NCI-H69 (cell line): ENCODE measurements at places on chromosomes 2 and 18.
A peak's percentile ranks its signal among the peaks of the same experiment; 100 is the strongest.

- DNase-seq, result no peak
Measured at GRCh38 chr2:113922784-113923183, 32.9 kb downstream of the ACTR3 start.

DNA sequence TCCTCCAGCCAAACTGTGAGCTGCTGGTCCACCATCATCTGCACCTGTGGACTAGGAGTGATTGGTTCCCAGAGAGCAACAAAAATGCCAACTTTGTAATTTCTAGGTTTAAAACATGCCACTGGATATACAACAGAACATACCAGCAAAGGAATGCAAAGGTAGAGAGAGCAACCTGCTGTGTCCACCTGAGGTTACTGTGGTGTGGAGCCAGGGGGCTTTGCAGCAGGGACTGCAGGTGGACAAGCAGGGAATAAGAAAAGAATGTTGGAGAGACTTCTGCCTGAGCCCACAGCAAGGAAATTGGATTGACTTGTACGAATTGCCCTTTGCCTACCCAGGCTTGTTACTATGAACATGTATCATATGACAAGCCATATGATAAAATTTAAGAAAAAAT is 345.2 kb upstream of the SPHKAP start:
- DNase-seq, result no peak

GRCh38 chr18:25678221-25678620 is 326.3 kb upstream of the ZNF521 start:
- peak; percentile 17 for DNase-seq

GRCh38 chr18:43893001-43893637 is 615.8 kb upstream of the SYT4 start:
- DNase-seq, result peak; percentile 33

- DNase-seq, result no peak
Measured at GRCh38 chr18:76384861-76385680, 110.0 kb downstream of the ZNF516 start.

GRCh38 chr2:4098137-4098536 is 394.8 kb downstream of the DCDC2C start:
- DNase-seq, result peak; percentile 58

GRCh38 chr2:10302479-10303180 is at the start of gene HPCAL1:
TSS of gene HPCAL1 (plus strand) at chr2:10302904. CDS start at chr2:10419758, 116,854 bp downstream.
- peak; percentile 90 for DNase-seq

DNA sequence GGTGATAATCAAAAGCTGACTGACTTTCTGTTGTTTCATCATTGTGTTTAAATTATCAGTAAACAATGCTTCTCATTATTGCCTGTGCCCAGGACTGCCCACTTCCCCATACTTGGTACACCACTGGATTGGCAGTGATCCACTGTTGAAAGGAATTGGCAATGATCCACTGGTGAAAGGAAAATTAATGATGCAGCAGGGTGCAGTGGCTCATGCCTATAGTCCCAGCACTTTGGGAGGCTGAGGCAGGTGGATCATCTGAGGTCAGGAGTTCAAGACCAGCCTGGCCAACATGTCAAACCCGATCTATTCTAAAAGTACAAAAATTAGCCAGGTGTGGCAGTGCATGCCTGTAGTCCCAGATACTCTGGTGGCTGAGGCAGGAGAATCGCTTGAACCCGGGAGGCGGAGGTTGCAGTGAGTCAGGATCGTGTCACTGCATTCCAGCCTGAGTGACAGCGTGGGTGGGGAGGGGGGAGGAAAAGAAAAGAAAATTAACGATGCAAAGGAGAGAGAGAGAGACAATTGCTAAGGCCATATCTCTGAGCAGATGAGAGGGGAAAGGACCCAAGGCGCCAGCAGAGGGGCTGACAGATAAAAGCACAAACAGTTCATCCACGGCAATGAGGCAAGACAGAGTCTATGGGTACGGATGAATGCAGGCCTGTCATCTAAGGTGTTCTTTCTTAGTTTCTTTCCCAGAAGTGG is 10.2 kb upstream of the GTF2A1L start:
- no peak for DNase-seq

- DNase-seq, result no peak
Measured at GRCh38 chr2:134866498-134867099, 28.2 kb downstream of the ACMSD start.

DNA sequence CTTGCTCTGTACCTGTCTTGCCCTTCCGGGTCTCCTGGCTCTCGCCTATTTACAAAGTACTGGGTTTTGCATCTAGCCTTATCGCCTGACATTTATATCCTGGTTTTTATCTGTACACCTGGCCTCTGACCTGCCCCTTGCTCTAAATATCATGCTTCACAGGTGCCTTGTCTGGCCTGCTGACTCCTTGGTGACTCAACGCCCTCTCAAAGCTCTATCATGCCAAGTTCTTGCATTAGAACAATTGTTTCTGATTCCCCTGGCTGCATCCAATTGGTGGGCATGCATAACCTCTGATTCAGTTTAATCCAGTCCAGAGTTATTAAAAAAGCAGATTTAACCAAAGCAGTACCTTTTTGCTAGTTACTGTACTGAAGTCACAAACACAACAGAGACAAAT is 113.9 kb upstream of the CCDC68 start:
- DNase-seq, result no peak

- peak; percentile 3 for DNase-seq
Measured at GRCh38 chr2:223060201-223060825, 8.3 kb downstream of the KCNE4 start.

- peak; percentile 26 for DNase-seq
Measured at GRCh38 chr18:23412351-23412964, 40.6 kb upstream of the RIOK3 start.

GRCh38 chr2:35035883-35036282 is 1319.7 kb upstream of the CRIM1 start:
- DNase-seq, result no peak

DNA sequence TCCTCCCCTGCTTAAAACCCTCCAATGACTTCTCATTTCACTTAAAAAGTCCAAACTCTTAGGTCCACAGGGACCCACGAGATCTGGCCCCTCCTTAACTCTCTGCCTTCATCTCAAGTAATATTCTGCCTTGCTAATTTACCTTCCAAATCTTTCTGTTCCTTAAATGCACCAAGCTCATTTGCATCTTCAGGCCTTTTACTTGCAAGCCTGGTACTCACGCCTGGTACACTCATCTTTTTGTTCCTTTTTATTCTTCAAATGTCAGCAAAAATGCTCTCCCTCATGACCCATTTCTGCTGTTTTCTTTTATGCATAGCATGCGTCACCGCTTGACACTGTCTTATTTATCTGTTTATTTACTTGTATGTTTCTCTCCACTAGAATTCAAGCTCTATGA is 2.7 kb upstream of the WIPF1 start:
- DNase-seq, result no peak

GRCh38 chr2:69494126-69494525 is 56.9 kb upstream of the NFU1 start:
- peak; percentile 24 for DNase-seq

DNA sequence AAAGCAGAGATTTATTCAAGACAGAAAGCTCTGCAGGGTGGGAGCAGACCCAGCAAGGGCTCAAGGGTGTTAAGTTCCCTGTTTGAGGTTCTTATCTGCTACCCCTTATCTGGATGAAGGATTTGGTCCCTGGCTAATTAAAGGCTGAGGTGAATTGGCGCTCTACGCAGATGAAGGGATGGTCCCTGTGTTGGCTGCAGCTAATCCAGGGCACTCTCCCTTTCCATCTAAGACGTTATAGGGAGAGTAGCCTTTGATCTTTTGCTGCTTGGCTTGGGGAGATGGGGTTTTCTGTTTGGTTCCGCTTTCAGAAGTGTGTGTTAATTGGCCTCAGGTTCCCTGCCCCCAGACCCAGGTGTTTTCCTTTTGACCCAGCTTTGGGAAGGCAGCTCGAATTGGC is 17.0 kb downstream of the FAM228A start:
- DNase-seq, result no peak

DNA sequence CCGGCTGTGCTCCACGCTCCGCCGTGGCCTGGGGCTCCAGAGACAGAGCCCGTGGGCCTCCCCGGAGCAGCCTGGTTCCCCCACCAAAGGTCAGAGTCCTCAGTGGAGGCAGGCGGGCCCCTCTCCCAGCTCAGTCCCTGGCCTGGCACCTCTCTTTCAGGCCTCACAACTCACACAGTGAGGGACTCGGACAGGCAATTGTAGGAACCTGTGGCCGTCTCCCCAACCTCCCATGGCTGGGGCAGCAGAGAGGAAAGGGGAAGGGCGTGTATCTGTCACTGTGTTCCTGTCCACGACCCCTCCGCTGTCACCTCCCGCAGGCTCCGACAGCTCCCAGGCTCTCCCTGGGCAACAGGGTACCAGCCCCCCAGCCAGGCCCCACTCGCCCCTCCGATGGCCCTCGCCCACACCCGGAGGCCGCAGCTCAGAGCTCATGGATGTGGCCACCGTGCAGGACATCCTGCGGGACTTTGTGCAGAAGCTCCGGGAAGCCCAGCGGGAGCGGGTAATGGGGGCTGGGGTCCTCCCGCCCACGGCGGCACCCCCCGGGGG is 32.4 kb upstream of the SNED1 start:
- DNase-seq, result no peak

GRCh38 chr18:70028084-70028483 is 80.4 kb upstream of the CD226 start:
- no peak for DNase-seq

- no peak for DNase-seq
Measured at GRCh38 chr2:72143441-72144273, 4.0 kb downstream of the CYP26B1 start.

DNA sequence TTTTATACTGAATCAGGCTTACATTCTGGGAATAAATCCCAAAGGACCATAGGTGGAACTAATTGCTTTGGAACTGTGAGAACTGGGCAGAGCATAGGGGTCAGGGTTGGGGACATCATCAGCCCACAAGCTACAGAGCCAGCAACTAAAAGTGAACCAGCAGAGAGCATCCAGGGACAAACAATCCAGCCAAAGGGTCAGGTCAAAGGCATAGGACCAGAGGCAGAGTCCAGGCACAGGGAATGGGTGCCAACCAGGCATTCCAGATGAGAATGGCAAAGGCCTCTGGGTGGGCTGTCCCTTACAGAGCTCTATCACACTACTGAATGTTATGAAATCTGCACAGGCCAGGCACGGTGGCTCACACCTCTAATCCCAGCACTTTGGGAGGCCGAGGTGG is 12.3 kb upstream of the DNER start:
- no peak for DNase-seq

- no peak for DNase-seq
Measured at GRCh38 chr2:191626497-191627151, 51.3 kb upstream of the NABP1 start.
